Kidney epithelial cell (primary cell): ENCODE measurements at places on chromosomes 5 and 9.
A peak's percentile ranks its signal among the peaks of the same experiment; 100 is the strongest.

DNA sequence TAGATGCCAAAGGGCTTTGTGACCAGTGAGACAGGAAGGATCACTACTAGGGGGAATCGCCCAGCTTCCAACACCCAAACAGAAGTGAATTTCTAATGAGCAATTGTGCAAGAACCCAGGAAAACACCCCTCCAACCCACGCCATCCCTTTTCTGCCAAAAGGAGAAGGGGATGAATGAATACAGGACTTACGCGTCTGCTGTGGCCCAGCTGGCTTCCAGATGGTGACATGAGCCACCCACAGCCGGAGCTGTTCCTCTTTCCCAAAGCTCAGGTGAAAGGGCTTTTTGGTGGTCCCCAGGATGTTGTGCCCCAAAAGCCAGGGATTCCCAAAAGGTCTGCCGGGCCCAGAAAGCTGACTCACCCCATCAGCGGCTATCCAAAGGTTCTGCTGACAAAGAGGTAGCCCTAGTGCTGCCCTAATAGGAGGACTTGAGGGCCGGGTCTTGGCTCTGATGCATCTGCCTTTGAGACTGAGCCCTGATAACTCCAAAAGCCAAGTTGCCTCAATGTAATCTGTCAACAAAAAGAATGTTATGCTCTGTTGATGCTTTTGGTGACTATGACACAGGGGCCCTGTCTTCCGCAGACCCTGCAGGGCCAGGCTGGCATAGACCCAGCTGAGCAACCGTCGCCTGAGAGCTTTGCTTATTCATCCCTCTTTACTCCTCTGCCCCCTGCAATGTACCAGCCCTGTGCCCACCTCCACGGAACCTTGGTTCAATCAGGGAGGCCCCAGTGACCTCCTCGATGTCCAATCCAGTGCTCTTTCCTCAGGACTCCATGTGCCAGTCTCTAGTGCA, 14.5 kb downstream of the GSN start:
- no peak for DNase-seq

DNA sequence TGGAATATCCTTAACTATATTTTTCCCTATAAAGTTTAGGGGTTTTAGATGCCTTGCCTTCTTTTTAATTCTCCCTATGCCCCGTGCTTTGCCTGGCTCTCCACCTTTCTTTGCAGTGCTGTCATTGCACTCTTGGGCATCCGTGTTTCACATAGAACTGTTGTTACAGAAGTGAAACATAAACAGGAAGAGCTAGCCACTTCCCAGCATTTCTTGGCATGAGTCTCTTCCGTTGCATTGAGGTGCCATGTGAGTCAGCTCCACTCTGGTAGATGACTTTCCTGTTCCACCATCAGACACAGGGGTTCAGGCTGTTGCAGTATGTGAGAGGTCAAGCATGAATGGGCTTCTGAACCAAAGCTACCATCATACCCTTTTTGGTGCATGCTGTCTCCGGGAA, 73.4 kb downstream of the ANGPTL2 start:
- DNase-seq, result peak; percentile 62

DNA sequence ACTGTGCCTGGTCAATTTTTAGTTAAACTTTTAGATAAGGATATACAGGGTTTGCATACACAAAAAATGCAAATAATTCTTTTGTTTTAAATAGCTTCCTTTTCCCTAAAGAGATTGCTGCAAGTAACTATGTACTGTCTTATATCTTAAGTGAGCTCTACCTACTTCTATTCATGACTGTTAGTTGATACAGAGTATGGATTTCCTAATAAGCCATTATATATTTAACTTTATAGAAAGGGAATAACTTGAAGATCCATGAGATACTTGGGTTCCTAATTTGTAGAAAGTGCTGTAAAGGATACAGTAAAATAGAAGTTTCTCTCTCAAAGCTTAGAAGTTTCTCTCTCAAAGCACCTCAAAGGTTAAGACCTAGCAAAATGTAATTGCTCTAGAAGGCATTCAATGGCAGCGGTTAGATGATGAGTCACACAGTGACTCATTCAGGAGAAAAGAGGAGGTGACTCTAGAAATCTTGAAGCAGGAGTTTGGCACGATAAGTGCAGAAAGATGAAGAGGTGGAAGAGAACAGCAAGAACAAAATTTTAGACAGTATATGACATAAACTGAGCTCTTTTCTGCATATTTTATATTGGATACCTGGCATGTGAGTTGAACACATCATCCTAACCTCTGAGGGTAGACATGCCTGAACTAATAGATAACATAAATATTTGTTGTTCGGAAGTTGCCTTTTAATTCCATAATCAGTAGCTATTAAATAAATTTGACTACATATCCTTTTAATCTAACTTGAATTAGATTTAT, 5.5 kb upstream of the DNAJC21 start:
- peak; percentile 71 for DNase-seq

DNA sequence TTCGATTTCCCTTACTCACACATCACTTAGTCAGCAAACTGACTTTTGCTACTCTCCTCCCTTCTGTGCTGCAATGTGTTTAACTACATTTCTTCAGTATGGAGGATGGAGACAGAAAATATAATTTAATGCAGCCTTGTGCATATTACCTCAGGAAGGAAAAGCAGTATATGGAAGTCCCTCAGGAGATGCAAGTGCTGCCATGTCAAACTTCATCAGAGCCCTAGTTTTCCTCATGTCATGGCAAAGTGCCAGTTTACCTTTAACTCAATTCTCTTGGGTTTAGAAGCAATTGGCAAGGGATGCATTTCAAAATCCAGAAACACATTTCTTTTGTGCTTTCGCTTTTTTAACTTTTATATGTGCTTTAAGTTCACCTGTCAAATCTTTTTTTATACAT, 365.4 kb downstream of the ISL1 start:
- DNase-seq, result no peak

GRCh38 chr9:71755230-71755629, 13.1 kb downstream of the CEMIP2 start:
- no peak for DNase-seq

DNA sequence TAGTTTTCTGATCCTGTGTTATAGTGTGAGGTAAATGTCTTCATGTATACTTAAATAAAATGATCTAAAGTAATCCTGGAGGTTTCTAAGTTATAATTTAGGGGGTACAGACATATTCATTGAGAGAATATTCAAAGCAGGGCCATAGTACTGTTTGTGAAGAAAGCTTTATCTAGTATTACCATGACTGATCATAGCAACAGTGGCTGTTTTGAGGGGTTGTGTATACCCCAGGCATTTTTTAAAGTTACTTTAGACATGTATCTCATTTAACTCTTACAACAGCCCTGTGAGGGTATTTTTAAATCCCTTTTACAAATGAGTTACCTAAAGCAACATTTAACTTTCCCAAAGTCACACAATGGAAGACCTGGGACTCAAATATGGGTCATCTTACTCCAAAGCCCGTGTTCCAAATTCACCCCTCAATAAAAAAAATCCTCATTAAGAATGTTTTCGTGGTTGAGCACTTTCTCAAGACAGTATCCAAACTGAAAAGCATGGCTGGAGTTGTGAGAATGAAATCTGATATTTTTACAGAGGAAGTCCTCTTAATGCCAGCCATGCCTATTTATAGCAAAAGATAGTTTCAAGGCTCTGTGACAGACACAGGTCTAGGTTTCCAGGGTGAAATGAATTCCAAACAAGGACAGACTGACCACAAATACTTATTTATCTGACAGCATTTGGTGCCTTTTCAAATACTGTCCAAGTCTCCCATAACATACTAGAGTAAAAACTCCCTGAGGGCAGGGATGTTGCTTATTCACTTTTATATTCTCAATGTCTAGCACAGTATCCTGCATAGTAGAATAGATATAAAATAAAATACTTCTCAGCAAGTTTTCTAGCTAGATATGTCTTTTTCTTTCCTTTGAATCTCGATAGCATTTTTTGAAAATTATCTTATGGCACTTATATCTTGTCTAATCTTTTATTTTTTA, 10.4 kb downstream of the STOM start:
- DNase-seq, result no peak

GRCh38 chr5:116507941-116508655, 66.5 kb downstream of the SEMA6A start:
- DNase-seq, result no peak

DNA sequence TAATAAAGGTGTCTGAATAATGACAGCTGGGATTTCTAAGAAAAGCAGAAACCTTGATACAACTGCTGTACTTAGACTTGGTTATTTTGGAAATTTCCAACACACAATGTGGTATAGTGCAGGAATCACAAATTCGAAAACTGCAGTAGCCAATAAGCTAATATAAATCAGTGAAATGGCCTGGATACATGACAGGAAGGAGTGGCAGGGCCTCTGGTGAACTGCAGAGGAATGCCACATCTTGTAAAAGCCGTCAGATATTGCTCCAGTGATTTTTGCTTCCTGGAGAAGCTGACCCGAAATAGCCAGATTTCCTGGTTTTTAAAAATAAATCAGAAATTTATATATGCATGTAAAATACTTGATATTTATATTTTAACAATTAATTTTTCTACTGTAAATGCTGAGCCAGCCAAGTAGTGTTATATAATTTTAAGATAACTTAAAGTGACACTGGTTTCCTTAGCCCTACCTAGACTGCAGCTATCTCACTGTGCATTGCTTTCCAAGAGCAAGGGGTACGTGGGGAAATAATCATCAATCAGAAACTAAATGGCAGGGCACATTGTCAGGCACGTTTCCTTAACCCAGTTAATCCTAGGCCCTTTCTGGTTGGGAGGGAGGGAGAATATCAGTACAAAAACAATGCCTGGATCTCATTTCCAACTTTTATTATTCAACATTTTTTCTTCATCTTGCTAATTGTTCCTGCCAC, 182.4 kb downstream of the RASEF start:
- DNase-seq, result no peak

GRCh38 chr5:103472265-103472664, 90.3 kb downstream of the NUDT12 start:
- DNase-seq, result no peak

- no peak for DNase-seq
Observed at GRCh38 chr9:131227112-131227958, 49.0 kb downstream of the FAM78A start.

DNA sequence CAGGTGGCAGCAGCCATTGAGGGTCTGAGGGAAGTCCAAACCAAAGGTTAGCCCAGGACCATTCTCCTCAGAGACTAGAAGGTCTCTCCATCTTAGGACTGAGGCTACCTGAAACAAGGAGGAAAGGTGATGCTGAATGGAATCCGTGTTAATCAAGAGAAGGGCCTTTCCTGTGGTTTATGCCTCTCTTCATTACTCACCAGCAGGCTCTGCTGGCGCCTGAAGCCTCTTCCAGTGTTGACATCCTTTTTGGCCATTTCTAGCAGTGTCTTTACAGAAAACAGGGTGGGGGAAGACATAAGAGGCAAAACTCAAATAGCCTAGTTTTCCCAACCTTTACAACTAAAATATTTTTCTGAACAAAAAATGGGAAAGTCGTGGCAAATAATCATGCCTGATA, 98.0 kb downstream of the ENC1 start:
- no peak for DNase-seq

DNA sequence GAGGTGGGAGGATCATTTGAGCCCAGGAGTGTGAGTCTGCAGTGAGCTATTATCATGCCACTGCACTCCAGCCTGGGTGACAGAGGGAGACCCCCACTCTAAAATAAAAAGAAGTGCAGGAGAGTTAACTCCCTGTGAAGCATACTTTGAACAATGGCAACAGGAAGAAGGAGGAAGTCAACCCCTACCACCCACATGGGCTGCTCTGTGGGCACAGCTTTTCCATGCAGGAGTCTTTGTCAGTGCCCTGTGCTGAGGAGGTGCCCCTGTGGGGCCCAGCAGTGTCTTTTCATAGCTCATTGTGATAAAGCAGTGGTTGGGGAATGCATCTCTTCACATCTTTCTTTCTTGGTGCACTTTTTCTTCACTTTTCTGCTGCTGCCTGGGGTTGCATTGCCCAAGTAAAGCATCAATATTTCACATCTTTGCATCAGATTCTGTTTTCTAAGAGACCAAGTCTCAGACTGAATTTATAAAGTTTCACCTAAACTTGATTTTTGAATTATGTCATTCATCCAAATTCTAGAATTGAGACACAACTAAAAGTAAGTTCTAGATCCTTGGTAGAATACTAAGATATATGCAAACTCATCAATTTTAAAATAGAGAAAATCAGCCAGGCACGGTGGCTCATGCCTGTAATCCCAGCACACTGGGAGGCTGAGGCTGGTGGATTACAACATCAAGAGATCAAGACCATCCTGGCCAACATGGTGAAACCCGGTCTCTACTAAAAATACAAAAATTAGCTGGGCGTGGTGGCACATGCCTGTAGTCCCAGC, 316.6 kb downstream of the DNAH5 start:
- DNase-seq, result no peak

DNA sequence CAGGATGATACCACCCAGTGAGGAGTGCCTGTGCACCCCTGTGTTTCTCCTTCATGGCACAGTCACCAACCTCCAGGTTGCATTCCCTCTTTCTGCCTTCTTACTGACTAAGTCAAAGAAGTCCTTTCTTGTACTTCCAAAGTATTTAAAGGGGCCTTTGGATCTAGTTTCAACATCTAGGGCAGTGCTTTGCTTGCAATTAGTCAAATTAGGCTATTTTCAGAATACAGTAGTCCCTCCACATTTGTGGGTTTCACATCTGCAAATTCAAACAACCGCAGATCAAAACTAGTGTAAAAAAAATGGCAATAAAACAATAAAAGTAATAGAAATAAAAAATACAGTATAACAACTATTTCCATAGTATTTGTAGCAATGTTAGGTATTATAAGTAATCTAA, 333.9 kb upstream of the SEMA6A start:
- no peak for DNase-seq

DNA sequence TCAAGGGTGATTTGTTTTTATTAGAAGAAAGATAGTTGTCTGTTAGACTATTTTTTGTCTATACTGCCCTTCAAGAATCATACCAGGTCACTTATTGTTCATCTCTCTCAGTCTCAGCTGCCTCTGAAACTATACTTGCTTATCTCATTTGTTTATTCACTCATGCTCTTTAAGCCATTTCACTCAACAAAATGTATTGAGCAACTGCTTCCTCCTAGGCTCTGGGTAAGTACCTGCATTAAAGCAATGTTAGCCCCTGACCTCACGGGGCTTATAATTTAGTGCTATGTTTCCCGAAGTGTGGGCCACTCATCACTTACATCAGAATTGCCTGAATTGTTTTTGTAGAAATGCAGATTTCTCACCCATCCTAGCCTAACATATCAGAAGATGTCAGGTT, 100.9 kb downstream of the DPYSL3 start:
- no peak for DNase-seq

- DNase-seq, result no peak
Observed at GRCh38 chr9:113851359-113851758, 24.8 kb upstream of the ZNF618 start.

DNA sequence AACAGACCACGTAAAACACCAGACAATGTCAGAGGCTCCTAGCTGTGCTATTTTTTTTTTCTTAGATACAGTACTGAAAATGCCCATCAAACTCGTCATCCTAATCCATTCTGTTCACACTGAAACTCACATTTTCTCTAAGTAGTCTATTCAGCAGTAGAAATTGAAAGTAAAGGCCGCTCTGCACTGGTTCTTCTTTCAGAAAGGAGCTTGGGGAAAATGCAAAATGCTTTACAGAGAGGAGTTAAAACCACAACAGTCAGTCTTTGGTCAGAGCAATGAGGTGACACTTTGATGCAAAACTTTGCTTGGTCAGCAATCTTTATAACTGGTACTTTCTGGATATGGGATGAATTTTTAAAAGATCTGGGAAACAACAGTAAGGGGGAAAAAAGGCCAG, 43.8 kb upstream of the SUSD1 start:
- DNase-seq, result no peak
